ENCODE measurements at places on chromosomes 5 and 9. TPM values are rescaled to one million over a fixed set of nuclear protein-coding genes. Genes with fewer than 3 reads are reported as not detected.

DIPK1B gene
- total RNA-seq: 26.4 TPM

- no peak for DNase-seq
These were observed 2396.8 kb upstream of the C9orf72 start for GRCh38 chr9:29969856-29970647.

DNA sequence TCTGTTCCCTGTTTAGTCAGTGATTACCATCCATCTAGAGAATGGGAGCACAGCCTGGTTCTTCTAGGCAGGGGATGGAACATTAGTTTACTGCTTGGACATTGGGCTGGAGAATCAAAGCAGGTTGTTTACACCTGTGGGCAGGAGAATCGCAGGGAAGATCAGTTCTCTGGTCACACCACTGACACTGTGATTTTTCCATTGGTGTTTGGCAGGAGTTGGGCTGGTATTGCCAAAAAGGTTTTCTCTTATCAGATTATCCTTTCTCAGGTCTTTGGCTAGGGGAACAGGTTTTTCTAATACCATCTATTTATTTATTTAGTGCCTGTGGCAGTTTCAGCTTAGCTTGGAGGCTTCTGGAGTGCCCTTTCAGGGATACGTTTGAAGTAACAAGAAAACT is 219.3 kb upstream of the GRIN3A start:
- DNase-seq: no peak

GRCh38 chr9:130522233-130522808 is 57.1 kb upstream of the FUBP3 start:
- no peak for DNase-seq

DNA sequence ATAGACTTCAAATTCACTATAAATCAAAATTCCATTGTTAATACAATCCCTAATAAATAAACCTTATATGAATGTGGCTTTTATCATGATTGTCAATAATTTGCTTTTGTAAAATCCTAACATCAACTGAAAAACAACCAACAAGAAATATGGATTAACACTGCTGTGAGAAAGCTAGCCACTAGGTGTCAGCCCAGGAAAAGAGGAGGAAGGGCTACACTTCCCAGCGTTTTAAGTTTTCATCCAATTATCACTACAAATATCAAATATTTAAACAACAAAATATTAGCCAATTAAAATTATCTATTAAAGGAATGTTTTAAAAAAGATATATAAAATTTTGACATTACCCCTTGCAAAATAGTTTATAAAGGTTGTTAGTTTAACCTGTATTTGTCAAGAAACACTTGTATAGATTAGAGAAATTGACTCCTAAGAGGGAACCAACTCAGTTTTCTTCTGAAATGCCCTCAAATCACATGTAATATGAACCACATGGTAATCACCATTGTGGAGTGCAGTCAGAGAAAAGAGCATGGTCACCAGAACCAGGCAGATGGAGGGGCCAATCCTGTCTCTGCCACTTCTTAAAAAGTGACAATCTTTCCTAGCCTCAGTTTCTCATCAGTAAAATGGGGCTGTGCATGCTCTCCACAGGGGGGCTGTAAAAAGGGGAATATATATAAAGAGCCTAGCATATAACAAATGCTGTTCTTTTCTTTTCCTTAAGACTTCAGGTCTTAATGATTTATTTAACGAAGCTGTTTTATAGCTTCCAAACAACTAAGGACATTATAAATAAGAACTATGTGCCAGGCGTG is 188.2 kb downstream of the CRB2 start:
- peak; percentile 53 for DNase-seq

DNA sequence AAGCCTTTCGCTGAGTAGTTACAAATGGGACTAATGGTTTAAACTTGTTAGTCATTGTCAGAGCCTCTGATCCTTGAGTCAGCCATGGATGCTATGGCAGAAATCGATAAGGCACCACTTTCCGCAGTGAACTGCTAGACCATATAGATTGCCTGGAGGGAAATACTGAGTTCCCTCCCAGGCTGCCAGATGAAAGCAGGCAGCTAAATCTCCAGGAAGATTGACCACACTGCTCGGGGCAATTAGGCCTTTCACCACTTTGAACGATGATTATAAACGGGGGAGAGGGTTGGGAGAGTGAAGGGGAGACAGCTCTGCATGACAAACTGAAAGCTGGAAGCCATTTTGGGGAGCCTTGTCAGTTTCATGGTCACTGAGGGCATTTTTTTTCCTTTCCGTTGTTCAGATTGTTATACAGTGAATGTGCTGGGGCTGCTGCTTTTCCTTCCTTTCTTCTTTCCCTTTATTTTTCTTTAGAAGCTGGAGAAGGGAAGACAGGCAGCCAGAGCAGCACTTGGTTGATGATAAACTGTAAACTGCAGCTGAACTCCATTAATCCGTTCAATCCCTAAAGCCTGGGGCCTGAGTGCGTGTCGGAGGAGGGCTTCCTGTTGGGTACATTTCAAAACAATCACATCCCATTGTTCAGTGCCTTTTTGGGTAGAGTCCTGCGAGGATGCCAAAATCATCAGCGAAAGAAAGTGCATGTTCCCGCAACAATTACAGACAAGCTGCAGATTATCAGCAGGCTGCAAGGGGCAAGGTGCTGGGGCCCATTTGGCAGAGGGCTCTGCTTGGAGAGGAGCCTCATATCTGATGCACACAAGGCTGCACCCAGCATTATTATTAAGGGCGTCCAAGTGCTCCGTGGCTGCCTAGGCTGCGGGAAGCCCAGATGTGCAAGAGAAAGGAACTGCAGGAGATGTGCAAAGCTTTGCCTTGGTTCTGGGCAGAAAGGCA is 308.4 kb downstream of the PSAT1 start:
- DNase-seq: peak; percentile 7

RANBP3L gene
- total RNA-seq: not detected

DNA sequence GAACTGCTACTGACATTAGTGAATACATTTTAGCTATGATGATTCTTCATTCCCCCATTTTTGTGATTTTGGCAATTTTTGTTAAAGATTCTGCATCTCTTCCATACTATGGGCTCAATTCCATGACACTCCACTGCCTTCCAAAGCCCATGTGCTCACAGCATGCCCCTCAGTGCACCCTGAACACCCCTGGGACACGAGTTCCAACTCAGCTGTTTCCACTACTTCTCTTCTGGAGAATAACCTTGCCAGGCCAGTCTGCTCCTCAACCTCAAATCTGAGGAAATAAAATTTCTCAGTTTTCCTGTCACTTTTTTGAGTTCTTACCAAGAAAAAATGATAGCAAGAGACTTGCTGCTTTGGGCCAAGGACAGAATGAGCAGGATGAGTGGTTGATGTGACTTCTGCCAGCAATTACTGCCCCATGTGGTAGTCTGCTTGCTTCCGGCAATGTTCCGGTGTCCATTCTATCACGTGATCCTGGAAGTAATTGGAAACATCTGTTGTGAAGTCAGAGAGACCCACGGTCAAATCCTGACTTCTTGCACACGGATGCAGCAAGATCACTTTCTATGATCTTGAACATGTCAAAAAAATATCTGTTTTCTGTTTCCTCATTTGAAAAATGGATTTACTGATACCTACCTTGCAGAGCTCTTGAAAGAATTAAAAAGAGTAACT is 58.3 kb downstream of the EGFLAM start:
- DNase-seq: peak; percentile 83

- DNase-seq: no peak
These were observed 273.2 kb downstream of the GADD45G start for GRCh38 chr9:89878003-89878411.

SPATA6L gene
- 21.2 TPM for total RNA-seq

DNA sequence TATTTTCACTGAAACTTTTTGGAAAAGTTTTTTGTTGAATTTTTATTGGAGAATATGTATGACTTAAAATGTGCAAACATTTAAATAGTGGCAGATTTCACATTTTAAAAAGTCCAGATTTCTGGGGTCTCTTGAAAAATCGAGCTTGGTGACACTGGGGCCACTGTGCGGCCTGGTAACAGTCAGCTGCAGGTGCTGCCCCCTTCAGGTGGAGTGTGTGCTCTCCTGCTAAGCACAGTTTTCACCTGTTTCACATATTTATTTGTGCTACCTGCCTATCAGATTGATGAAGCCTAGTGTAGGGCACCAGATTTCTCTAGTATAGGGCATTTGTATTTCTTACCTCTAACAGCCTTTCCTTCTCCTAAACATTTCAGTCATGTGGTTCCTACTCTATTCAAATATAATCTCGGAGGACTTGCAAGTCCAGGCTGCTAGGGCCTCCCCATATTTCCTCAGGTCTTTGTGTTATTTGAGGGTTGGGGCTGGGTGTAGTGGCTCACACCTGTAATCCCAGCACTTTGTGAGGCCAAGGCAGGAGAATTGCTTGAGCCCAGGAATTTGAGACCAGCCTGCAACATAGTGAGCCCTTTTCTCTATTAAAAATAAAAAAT is 95.8 kb upstream of the KLF9 start:
- DNase-seq: peak; percentile 25

- no peak for DNase-seq
These were observed 214.1 kb downstream of the SMARCA2 start for GRCh38 chr9:2229109-2229721.

All from A673 (cell line).